Stimulated activated CD4-positive, alpha-beta T cell treated with anti-CD3 and anti-CD28 coated beads, Interleukin-4, amount 100 ng/mL, for 1 hour (primary cell): ENCODE measurements at places on chromosomes 13 and 19.

DNA sequence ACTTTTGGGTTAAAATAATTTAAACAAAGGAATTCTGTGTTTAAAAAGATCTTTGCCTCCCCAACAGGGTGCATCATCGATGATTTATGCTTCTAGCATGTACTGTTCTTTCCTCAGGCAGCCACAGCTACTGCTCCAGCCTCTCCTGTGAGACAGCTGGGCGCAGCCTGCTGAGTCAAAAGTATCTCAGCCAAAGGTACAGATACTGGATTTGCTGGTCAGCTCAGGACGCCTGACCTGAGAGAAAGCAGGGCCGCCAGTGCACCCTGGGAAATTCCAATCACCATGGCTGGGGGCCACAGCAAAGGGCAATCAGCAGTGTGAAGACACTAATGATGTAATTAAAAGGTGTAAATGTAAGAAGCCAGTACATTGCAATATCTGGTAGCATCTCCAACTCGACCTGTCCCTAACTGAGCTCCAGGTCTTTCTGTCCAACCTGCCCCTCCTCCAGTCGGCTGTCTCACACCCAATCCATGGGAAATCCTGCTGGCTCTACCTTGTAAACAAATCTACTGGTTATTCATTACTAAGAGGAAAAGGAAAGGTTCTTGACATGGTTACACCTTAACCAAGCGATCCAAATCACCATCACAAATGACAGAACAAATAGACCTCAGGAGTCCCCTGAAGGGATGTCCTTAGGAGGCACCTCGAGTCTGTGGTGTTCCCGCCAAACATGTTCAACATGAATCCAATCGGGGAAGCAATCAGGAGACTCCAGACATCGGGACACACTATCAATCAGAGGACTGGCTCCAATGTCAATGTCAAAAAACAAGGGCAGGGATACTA lies 7.3 kb downstream of the OPA3 start:
- DNase-seq: no peak

- peak; percentile 8 for DNase-seq
Measured at GRCh38 chr19:45716359-45717130, 14.2 kb downstream of the FBXO46 start.

DNA sequence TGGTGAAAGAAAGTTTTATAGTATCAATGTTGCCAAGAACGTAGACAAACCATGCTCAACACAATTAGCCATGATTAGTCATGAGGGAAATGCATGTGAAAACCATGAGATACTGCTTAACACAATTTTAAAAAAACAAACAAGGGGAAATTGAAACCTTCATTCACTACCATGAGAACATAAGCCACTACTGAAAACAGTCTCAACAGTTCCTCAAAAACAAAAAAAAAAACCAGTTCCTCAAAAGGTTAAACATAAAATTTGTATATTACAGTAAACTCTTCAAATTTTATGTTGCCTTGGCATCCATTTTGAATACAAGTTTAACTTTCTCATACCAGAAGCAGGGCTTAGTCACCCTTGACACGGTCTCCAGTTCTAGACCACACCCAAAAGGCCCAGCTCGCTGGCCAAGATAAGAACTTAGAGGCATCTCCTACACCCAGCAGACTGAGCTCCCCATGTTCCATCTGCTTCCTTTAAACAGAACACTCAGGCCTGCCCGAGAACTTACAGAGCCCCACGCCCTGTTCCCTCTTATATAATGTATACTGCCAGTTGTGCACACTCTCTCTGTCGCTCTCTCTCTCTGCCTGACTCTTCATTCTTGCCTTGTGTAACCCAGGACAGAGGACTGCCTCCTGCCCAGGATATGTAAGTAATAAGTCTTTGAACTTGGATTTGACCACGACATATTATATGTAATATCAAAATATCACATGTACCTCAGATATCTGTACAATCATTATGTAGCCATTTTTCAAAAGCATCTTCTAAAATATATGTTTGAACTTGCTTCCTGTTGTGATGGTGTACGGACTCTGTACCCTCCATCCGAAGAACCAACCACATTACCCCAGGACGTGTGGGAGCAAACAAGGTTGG lies 67.4 kb downstream of the STK24 start:
- peak; percentile 41 for DNase-seq

GRCh38 chr13:74892096-74892495 lies 589.9 kb downstream of the TBC1D4 start:
- DNase-seq: no peak

DNA sequence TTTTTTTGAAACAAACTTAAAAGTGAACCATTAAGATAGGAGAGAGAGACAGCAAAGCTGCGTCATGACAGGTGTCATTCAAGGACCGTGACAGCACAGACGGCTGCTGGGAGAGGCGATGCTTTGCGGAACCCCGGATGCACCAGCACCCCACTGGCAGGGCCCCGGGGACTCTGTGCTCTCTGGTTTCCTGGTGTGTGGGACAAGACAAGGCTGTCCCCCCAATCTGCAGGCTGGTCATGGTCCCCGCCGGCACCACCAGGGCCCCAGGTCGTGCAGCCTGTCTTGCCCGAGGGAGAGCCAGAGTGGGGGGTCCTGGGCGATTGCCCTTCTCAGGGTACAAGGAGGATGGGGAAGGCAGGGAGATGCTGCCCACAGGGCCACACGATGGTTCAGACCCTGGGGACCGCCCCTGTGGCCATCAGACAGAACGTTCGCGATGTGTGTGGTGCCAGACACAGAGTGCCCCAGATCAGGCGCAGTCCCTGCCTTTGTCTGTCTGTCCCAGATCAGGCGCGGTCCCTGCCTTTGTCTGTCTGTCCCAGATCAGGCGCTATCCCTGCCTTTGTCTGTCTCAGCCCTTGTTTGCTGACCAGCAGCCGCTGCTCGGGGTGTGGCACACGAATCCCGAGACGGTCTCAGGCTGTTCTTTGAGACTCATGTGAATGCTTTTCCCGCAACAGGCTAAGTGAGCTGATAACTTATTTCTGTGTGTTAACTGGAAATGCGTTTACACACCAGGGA lies 36.1 kb downstream of the ADPRHL1 start:
- no peak for DNase-seq

GRCh38 chr13:67117010-67117550 lies 113.1 kb downstream of the PCDH9 start:
- no peak for DNase-seq

- DNase-seq: peak; percentile 87
Measured at GRCh38 chr19:3360421-3361383, 5.7 kb upstream of the NFIC start.

- DNase-seq: no peak
Measured at GRCh38 chr19:52990759-52991418, 22.8 kb upstream of the ERVV-1 start.

GRCh38 chr13:99371956-99372355 lies 64.8 kb upstream of the GPR183 start:
- DNase-seq: no peak

GRCh38 chr19:52474351-52475127 lies 21.2 kb downstream of the ZNF578 start:
- no peak for DNase-seq

GRCh38 chr19:51479531-51480331 lies 1.4 kb downstream of the CEACAM18 start:
- DNase-seq: peak; percentile 25

GRCh38 chr13:111489301-111489700 lies 168.9 kb downstream of the TEX29 start:
- no peak for DNase-seq

- DNase-seq: no peak
Measured at GRCh38 chr13:24149246-24150032, 11.1 kb upstream of the SPATA13 start.

DNA sequence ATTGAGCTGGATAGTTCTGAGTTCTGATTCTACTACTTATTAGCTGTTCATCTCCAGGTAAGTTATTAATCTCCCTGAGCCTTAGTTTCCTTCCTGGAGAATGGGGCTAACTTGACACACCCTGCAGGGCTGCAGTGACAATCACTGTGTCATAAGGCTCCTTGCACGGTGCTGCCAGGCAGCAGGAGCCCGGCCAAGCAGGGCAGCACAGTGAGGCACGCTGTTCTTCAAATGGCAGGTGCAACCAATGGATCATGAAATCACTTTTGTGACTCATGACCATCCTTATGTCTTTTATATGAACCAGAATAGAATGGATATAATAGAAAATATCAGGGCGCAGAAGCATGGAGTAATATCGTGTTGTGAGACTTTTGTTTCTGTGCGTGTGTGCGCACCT lies 242.6 kb downstream of the ABCC4 start:
- no peak for DNase-seq

DNA sequence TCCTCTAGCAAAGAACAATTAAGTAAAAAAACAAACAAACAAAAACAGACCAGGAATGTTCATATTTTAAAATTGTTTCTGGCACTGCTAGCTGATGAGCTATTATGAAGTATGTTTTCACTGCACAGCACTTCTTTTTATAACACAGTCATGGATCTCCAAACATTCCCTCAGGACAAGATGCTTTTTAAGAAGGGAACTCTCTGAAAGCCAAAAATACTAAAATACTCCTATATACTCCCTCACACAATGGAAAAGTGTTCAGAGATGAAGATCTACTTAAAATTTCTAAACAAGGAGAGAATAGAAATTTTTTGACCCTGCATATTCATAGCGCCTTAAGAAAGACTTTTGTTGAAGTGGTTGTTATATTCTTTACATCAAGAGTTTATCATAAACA lies 926.8 kb downstream of the DIAPH3 start:
- DNase-seq: no peak

GRCh38 chr19:43711751-43712355 lies 4.0 kb upstream of the IRGC start:
- no peak for DNase-seq

DNA sequence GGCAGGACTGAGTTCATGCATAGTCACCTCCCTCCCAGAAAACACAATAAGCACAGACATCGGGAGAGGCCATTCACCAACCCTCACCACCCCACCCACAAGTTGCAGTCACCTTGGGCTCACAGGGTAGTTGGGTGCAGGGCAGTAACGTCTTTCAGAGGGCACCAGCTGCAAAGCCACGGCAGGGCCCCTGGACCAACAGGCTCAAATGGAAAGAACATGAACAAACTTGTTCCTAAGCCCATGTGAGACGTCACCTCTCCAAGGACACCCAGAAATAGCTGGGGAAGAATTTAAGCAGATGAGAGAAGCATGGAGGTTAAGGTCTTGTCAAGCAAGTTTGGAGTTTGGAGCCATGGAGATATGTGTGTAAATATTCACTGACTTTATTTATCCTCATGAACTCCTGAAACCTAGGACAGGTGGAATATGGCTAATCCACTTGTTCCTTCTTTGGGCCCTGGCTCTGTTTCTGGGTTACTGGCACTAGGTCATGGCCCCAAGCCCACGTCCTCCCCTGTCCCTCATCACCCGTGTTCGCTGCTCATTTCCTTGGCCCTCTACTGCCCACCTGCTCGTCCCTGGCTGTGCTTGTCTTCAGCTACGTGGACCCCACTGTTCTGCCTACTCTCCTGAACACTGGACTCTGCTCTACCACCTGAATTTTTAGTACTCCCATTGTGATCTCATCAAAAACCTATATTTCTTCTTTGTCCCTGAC lies 40.4 kb downstream of the SACS start:
- no peak for DNase-seq
